ENCODE measurements at places on chromosomes 16 and 17.

DNA sequence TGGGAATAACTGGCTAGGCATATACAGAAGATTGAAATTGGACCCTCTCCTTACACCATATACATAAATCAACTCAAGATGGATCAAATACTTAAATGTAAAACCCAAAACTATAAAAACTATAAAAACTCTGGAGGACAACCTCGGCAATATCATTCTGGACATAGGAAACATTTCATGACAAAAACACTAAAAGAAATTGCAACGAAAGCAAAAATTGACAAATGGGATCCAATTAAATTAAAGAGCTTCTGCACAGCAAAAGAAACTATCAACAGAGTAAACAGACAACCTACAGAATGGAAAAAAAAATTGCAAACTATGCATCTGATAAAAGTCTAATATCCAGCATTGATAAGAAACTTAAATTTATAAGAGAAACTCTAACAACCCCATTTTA, 503.7 kb upstream of the C16orf82 start:
- DNase-seq: no peak

DNA sequence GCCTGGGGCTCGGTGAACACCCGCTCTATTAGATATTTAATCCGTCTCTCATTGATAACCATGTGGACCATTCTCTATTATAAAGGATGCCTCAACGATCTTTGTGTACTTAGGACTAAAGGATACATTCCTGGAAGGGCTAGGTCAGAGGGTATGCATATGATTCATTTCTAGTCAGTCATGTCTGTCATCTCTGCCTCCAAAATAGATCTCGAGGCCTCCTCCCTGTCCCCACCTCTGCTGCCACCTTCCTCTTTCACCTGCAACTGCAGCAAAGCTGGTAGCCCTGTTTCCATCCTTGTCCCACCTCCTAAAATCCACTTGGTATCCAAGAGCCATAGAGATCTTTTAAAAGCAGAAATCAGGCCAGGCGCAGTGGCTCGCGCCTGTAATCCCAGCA, 121.5 kb downstream of the KATNIP start:
- DNase-seq: no peak

GRCh38 chr17:74368341-74369081, 1.2 kb downstream of the GPR142 start:
- peak; percentile 66 for DNase-seq

- no peak for DNase-seq
Measured at GRCh38 chr17:74404218-74404617, 27.7 kb upstream of the GPRC5C start.

- no peak for DNase-seq
Measured at GRCh38 chr16:1787322-1788094, 4.7 kb downstream of the NUBP2 start.

DNA sequence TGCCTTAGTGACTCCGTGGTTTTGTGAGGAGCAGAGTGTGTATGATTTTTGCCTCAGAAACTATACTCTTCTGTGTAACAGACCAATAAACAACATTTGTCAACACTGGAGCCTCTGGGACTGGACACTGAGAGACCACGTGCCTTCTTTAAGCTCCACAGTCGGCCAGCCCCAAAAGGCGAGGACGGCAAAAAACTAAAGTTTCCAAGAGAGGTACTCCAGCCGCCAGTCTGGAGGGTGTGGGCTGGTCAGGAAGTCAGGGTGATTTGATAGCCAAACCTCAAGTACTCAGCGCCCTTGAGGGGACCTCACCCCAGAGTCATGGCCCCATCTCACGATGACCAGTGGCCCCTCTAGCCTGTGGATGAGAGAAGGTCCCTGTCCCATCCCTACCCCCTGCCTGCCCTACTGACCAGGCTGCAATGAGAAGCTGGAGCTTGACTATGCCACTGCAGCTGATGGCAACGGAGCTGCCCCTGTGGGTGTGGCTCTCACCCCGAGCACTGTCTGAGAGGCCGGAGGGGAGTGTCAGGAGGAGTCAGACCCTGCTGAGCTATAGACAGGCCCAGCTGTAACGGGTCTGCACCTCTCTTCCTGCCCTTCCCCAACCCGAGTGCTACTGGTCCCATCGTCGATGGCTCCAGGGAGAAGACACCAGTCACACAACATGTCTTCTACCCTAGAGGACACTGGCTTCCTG, 19.8 kb downstream of the MNT start:
- no peak for DNase-seq

DNA sequence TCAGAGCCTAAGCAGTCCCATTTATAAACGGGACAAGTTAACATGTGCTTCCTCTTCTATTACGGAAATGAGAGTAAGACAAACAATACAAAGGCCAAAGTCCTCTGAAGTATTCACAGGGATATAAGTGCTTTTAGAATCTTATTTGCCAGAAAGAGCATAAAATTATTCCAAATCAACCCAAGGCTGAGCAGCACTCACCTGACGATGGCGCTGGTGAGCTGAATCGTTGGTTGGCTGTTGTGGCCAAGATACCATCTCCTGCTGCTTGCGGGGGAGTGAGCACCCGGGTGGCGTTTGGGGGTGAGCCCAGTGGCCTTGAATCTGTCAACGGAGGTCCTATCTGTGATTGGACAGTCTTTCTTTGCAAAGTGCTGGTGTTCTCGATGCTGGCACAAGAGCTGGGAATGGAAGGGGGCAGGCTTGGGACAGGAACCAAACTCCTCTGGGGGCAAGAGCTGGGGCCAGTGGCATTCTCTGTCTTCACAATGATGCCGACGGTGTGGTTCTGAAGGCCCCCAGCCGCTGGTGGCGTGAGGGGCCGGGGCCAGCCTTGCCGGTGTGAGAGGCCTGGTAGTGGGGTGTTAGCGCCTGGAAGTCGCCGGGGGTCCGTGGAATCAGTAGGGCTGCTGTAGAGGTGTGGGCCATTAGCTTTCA, 9.5 kb upstream of the DHRS13 start:
- DNase-seq: no peak

- no peak for DNase-seq
Measured at GRCh38 chr16:69089091-69089910, 16.2 kb upstream of the HAS3 start.

DNA sequence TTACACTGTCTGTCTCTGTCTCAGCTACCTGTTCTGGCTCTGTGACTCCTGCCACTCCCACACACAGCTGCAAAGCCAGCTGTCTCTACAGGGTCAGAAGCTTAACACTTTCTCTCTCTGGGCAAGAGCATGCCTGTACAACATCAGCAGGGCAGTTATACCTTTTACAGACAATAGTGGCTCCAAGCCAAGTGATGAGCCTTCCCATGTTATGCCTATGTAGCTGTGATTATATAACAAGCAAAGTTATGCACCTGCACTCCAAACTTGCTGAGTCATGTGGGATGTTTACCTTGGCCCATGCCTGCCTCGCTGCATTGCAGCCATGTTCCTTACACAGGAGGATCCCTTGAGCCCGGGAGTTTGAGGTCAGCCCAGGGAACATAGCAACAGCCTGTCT, 31.8 kb upstream of the APPBP2 start:
- no peak for DNase-seq

DNA sequence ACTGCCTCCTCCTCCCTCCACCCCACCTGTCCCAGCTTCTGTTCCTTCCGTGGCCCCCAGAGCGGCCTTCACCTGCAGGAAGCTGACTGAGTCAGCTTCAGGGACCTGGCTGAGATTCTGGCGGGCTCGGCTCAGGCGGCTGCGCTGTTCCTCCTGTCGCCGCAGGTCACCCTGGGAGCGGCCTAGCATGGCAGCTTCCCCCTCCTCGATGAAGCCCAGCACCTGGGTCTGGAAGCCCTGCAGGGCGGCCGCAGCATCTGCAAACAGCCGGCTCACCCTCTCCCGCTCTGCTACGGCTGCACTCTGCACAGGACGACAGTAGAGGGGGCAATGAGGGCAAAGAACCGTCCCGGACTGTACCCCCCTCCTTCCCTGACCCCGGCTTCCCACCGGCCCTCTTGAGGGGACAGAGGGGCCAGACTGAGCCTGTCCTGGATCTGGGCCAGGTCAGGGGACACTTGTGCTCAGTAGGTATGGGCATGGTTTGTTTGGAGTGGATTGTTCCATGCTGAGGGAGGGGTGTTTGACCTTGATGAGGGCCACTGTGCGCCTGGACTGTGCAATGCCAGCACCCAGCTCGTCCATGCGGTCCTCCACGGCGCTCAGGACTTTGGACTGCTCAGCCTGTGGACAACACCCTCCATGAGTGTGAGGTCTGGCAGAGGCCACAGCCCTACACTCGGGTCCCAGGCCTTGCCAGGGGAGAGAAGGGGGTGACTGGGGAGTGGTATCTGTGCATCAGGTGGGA, 2.0 kb downstream of the TRIM47 start:
- peak; percentile 51 for DNase-seq

DNA sequence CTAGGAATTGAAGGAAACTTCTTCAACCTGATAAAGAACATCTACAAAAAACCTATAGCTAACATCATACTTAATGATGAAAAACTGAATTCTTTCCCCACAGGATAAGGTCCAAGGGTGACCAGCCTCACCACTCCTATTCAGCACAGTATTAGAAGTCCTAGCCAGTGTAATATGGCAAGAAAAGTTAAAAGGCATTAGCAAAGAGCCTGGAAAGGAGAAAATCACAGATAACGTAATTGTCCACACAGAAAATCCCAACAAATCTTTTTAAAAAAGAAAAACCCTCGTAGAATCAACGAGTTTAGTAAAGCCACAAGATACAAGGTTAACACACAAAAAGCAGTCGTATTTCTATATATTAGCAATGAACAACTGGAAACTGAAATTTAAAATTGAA, 37.8 kb downstream of the MEAK7 start:
- DNase-seq: no peak

DNA sequence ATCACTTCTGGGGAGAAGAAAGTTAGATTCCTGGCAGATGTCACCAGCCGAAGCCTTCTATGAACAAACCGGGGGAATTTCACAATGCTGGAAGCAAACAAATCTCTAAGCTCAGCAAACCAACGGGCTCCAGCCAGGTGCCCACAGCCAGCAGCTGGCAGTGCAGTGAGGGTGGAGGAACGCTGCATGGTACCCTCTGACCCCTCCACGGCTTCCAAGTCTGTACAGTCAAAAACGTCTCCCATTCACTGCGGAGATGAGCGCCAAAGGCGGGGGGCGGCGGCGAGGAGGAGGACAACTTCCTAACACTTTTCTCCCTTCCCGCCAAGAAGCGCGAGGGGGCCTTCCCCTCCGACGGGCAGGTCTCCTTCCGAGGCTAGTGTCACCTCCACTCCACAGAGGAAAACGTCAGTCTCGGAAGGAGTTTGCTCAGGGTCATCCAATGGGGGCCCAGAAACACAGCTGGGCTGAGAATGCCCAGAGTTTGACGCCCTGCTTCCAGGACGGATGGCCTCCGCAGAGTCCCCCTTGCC, 924 bp downstream of the ZNF598 start:
- DNase-seq: no peak

DNA sequence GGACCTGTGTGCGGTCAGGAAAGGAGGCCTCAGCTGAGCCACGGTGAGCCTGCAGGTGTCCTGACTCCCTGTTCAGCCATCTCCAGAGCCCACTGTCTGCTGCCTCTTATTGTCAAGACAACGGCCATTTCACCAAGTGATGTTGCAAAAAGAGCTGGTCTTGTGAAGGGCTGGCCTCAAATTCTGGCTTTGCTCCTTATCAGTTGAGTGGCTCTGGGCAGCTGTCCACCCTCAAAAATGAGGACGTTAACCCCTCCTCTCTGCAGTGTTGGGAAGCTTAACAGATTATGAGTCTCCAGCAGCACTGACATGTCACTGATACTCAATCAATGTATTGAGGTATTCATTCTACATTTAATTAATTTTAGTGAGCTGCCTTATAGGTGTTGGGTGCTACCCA, 171.1 kb upstream of the TOX3 start:
- DNase-seq: no peak

GRCh38 chr17:81888105-81888987, 3.0 kb downstream of the ALYREF start:
- no peak for DNase-seq

DNA sequence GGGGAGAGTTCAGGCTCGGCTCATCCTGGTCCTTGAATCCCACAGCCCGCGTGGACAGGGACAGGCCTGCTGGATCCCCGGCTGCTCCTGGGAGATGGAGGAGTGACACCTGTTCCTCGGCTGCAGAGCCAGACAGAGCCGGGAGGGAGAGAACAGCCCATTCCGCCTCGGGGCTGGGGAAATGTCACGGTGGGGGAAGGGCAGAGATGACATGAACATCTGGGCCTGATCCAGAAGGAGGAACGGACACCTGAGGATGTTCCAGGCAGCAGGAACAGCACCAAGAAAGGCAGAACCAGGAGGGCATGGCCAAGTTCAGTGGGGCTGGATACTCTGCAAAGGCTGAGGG, 2.1 kb downstream of the ZNF764 start:
- DNase-seq: no peak

DNA sequence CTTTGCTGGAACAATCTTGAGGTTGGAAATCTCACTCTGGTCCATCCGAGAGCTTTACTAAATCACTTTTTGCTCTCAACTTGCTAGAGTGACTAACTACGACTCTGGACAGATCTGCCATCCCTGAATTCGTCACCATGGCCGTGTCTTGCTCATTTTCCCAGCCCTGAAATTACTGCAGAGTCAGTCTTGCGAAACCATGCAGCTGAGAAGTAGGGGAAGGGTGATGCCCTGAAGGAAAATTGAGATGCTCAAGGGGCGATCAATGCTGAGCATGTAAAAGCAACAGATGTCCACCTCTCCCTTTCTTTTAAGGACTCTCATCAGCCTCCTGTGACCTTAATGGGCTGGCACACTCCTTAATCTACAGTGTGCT, 18.8 kb downstream of the PCTP start:
- DNase-seq: no peak

- DNase-seq: no peak
Measured at GRCh38 chr17:58314706-58315015, 13.9 kb downstream of the TSPOAP1 start.

DNA sequence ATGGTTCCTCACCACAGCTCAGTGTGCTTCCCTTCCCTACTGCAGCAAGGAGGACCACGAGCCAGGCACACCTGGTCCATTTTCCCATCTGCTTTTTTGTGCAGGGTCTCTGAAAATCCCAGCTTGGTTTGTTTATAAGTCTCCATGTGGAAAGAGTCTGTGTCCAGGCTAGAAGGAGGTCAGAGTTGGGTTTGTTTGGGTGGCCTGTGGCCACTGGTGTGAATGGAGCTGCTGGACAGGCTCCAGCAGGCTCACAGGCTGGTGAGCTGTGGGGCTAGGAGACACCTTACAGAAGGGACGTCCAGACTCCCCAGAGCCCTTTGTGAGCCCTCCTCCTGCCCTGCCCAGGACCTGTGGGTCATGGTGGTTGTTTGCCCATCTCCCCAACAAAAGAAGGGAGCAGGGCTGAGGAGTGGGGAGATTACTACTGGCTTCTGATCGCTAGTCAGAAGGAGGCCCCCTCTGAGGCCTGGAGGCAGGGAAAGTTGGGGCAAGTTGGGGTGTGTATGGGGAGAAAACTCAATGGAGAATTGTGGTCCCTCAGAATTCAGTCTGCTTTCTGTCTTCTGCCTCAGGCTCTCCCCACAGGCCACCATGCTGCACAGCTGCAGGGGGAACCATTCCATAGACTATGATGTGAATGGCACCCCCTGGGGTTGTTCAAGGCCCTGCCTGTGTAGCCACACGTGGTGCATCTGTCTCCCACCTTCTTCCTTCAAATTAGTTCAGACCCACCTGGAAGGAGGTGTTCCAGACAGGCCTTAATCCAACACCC, 4.1 kb downstream of the RARA start:
- DNase-seq: no peak

- DNase-seq: no peak
Measured at GRCh38 chr17:63826468-63827001, 696 bp upstream of the PSMC5 start.

- DNase-seq: peak; percentile 41
Measured at GRCh38 chr17:18004884-18005305, 32.2 kb downstream of the DRC3 start.

- no peak for DNase-seq
Measured at GRCh38 chr16:75333721-75334163, 82.3 kb upstream of the BCAR1 start.

- DNase-seq: no peak
Measured at GRCh38 chr17:27918498-27918897, 25.3 kb upstream of the LYRM9 start.

All from right kidney (tissue), 9 donors.